Activated naive CD4-positive, alpha-beta T cell (primary cell): ENCODE measurements at places on chromosomes 3 and 15.

GRCh38 chr3:31754575-31755278 is 222.0 kb downstream of the STT3B start:
- DNase-seq, result no peak

DNA sequence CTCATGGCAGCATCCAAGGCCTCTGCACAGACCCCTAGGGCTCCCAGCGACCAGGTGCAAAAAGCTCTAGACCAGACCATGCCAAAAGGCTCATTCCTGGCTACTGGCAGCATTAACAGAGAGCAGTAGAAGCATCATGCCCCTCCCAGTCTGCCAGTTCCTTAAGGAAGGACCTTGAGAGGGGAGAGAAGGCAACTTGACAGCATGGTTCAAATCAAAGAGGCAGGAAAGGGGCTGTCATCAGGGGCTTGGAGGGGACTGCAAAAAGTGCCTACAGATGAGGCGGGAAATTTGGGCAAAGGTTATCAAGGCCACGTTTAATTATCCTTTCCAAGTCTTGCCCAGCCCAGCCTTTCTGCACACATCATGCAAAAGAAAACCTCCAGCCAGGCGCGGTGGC is 64.7 kb downstream of the SSUH2 start:
- no peak for DNase-seq

- DNase-seq, result no peak
Observed at GRCh38 chr3:74129056-74129455, 485.4 kb downstream of the CNTN3 start.

- DNase-seq, result no peak
Observed at GRCh38 chr3:143349455-143349854, 229.9 kb downstream of the CHST2 start.

DNA sequence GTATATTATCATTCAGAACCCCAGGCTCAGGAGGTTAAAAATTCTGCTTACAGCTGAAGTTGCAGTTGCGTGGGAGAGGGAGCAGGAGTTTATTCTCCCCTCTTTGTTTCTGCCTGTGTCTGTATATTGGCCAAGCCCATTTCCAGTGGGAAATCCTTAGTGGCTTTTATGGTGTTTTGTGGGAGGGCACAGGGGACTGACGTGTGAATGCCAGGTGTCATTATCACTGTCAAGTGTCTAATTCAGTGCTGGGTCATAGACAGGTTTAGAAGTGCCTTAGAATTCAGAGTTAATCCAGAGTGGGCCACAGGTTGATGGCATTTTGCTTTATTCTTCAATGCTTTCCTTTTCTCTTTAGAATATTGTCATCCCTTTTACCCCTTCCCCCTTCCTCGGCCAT is 33.4 kb downstream of the SLCO3A1 start:
- no peak for DNase-seq

GRCh38 chr3:54897028-54897711 is 30.7 kb downstream of the LRTM1 start:
- no peak for DNase-seq

GRCh38 chr3:177836671-177837070 is 639.4 kb upstream of the TBL1XR1 start:
- DNase-seq, result no peak

DNA sequence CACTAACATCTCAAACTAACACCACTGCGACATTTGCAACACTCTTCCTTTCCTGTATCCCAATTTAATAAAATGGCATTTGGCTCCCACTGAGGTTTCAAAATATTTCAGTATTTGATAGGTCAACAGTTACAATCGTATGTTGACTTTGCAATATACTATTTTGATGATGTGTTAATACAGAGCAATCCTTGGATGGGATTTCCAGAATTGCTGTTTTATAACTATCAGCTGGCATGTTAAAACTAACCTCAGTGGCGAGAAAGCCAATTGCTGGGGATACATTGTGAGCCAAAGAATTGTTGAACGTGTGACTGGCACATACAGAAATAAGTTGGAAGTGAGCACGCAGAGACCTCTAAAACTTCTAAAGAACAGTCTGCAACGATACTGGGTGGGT is 226.1 kb upstream of the LYSMD4 start:
- DNase-seq, result no peak

DNA sequence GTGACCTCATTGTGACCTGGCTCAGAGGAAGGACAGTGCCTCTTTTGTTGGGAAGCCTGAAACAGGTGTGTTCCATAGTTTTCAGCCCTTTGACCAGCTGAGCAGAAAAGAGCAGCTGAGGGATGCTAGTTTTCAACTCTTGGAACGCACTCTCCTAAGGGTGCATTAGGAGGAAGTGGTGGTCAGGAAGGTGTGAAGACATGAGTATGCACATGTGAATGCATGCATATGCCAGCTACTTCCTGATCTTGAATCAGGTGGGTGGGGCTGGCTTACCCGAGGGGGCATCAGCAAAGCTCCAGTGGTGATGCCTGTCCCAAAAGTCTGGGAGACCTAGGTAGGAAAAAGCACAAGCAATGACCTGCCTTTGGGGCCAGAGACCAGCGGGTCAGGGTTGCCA is 23.3 kb upstream of the CEMIP start:
- no peak for DNase-seq
